Fibroblast of lung (primary cell): ENCODE measurements at places on chromosomes 2 and 18. TPM values are rescaled to one million over a fixed set of nuclear protein-coding genes. Genes with fewer than 3 reads are reported as not detected.

GRCh38 chr2:200649724-200650123 lies 63.9 kb downstream of the AOX1 start:
- no peak for DNase-seq
- H3K36me3 ChIP-seq, result no peaks in the 10 kb centered on the region
- H3K4me1 ChIP-seq, result no peaks in the 10 kb centered on the region
- H3K27me3 ChIP-seq, result no peaks in the 10 kb centered on the region
- no peak overlapping the region for H3K4me3 ChIP-seq
- H3K27ac ChIP-seq, result no peak overlapping the region

Gene FBXO15
- 0.77 and 0.83 TPM in 2 replicates for total RNA-seq

Gene IL18RAP
- total RNA-seq, result under 0.01 TPM in 1 of 2 replicates, not detected in the other

GRCh38 chr2:140658760-140659692 lies 1471.8 kb downstream of the LRP1B start:
- H3K4me3 ChIP-seq, result no peak overlapping the region
- no peak overlapping the region for H3K27ac ChIP-seq
- H3K27me3 ChIP-seq, result no peaks in the 10 kb centered on the region
- H3K36me3 ChIP-seq, result no peaks in the 10 kb centered on the region

DNA sequence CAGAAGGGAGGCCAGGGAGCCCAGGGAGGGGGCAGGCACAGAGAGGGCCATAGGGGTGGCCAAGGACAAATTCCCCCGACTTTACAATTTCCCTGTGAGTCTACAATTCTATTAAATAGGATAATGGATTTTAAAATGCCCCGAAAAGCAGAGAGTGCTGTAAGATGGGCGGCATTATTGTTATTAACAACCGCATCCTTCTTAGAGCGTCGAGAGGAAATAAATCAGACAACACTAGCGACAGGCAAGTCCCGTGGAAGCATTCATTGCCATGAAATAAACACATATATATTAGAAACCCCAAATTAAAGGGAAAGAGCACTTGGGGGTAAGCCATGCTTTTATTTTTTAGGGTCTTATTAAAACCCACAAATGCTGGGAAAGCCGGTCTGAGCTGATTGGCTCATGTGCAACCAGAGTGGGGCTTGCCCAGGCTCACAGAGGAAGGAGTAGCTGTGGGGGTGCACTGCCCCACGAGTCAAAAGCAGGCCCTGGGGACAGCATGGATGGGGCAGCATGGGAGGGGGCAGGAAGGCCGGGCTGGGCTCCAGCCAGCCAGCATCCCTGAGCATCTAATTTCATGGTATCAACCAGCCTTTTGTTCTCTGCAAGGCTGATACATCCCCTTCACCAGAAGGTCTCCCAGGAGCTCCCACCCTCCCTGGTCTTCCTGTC lies 187.1 kb downstream of the CELF4 start:
- no peak for DNase-seq
- no peak overlapping the region for H3K4me3 ChIP-seq
- no peaks in the 10 kb centered on the region for H3K4me1 ChIP-seq
- no peaks in the 10 kb centered on the region for H3K36me3 ChIP-seq
- H3K27ac ChIP-seq, result no peak overlapping the region
